ENCODE measurements at places on chromosomes 12 and 14. TPM values are rescaled to one million over a fixed set of nuclear protein-coding genes. Genes with fewer than 3 reads are reported as not detected.

The MIP gene
- polyA plus RNA-seq, result not detected

The KCNA1 gene
- not detected for polyA plus RNA-seq

The GALNT8 gene
- polyA plus RNA-seq, result 0.04 TPM

The CLEC2A gene
- not detected for polyA plus RNA-seq

The GNB3 gene
- not detected for polyA plus RNA-seq

The SYNDIG1L gene
- not detected for polyA plus RNA-seq

The CRIP1 gene
- 2,084 TPM for polyA plus RNA-seq

The TMPRSS12 gene
- not detected for polyA plus RNA-seq

The FERMT2 gene
- polyA plus RNA-seq, result not detected

The ANKS1B gene
- polyA plus RNA-seq, result not detected

The CKB gene
- polyA plus RNA-seq, result 2.7 TPM

The IL23A gene
- polyA plus RNA-seq, result 4.1 TPM

The ASIC1 gene
- polyA plus RNA-seq, result not detected

The BAZ2A gene
- polyA plus RNA-seq, result 21.1 TPM

GRCh38 chr12:8038659-8039114 is 6.2 kb downstream of the FOXJ2 start:
- H3K4me3 ChIP-seq, result peak overlapping the region; percentile 12
- no peak for DNase-seq
- H3K27me3 ChIP-seq, result no peaks in the 10 kb centered on the region
- peaks cover 51% of the 10 kb centered on the region for H3K4me1 ChIP-seq

DNA sequence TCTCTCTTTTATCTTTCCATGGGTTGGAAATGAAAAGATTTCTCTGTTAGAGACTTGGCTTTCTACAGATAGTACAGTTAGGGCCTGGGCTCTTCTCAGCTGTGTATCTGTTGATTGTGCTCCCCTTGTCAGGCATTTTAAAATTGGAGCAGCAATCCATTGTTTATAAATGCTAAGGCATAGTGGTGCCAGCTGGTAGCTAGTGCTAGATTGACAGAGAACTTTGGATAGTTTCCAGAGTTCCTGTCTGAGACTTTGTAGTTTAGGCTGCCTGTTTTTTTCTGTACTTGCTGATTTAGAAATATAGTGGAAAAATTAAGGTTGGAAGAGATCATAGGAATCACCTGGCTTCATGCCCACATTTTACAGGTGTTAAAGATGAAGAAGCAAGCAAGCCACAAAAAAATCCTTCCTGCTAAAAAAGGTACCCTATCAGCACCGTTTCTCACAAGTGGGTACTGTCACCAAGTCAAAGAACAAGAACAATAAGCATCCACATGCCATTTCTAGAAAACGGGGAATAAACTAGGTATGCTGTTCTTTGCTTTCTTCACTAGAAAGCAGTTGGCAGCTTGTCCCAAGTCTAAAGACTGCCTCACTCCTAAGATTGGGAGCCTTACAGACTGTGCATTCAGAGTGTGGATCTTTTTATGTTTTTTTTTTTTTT is 6.2 kb downstream of the TTLL5 start:
- H3K4me3 ChIP-seq, result no peak overlapping the region
- H3K27ac ChIP-seq, result no peak overlapping the region

GRCh38 chr12:70227911-70228310 is 15.3 kb upstream of the CNOT2 start:
- no peaks in the 10 kb centered on the region for H3K4me1 ChIP-seq
- H3K27ac ChIP-seq, result no peak overlapping the region
- H3K4me3 ChIP-seq, result no peak overlapping the region
- H3K36me3 ChIP-seq, result no peaks in the 10 kb centered on the region

GRCh38 chr14:26323869-26324268 is 274.0 kb downstream of the NOVA1 start:
- H3K4me3 ChIP-seq, result no peak overlapping the region
- H3K27ac ChIP-seq, result no peak overlapping the region
- no peaks in the 10 kb centered on the region for H3K4me1 ChIP-seq
- no peak for DNase-seq
- no peaks in the 10 kb centered on the region for H3K27me3 ChIP-seq

- H3K27ac ChIP-seq, result no peak overlapping the region
- H3K4me1 ChIP-seq, result no peaks in the 10 kb centered on the region
- no peak overlapping the region for H3K4me3 ChIP-seq
- H3K36me3 ChIP-seq, result no peaks in the 10 kb centered on the region
- H3K27me3 ChIP-seq, result no peaks in the 10 kb centered on the region
- no peak for DNase-seq
Observed at GRCh38 chr12:97275728-97276590, 186.6 kb upstream of the RMST start.

DNA sequence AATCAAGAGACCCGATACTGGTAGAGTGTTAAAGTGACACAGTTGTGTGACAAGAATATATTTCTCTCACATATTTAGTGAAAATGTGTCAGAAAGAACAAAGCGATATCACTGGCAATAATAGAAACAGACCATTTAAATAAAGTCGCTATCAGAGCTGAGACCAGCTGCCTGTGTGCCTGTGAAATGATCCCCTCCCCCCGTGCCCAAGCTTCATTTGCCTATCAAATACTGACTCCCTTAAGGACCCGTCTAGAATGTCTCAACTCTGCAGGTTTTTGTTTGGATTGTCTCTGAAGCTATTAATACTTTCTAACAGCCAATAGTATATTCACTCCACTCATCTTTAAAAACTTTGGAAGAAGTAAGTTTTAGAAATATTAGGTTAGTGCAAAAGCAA is 98.9 kb downstream of the EGLN3 start:
- H3K4me1 ChIP-seq, result no peaks in the 10 kb centered on the region
- H3K4me3 ChIP-seq, result no peak overlapping the region
- H3K27me3 ChIP-seq, result no peaks in the 10 kb centered on the region
- H3K27ac ChIP-seq, result no peak overlapping the region
- DNase-seq, result no peak

DNA sequence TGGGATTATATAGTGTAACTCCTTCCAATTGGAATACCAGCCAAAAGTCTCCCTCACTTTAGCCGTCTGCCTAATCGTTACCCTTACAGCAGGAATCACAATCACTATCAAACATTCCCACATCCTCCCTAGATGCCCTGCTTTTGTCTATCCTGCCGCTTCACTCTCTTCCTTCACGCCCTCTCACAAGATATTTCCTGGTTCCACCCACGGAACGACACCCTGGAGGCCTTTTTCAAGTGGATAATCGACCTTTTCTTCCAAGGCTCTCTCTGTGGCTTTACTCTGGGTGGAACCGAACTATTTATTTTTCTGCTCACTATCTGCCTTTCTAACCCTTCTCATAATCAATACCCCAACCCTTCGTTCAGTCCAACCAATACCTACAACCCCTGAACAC is 58.9 kb downstream of the MOK start:
- H3K27me3 ChIP-seq, result no peaks in the 10 kb centered on the region
- no peak for DNase-seq
- H3K36me3 ChIP-seq, result no peaks in the 10 kb centered on the region
- no peak overlapping the region for H3K4me3 ChIP-seq

- H3K27me3 ChIP-seq, result no peaks in the 10 kb centered on the region
- peaks cover 31% of the 10 kb centered on the region for H3K4me1 ChIP-seq
- peak; percentile 13 for DNase-seq
- H3K36me3 ChIP-seq, result peaks cover 12% of the 10 kb centered on the region
- H3K4me3 ChIP-seq, result peak overlapping the region; percentile 83
- H3K27ac ChIP-seq, result peak overlapping the region; percentile 87
Observed at GRCh38 chr14:94079891-94080620, 946 bp downstream of the DDX24 start.

- no peaks in the 10 kb centered on the region for H3K27me3 ChIP-seq
- H3K36me3 ChIP-seq, result no peaks in the 10 kb centered on the region
- DNase-seq, result no peak
- H3K4me1 ChIP-seq, result peaks cover 22% of the 10 kb centered on the region
- H3K27ac ChIP-seq, result no peak overlapping the region
Observed at GRCh38 chr14:61498811-61499210, 177.4 kb downstream of the PRKCH start.

DNA sequence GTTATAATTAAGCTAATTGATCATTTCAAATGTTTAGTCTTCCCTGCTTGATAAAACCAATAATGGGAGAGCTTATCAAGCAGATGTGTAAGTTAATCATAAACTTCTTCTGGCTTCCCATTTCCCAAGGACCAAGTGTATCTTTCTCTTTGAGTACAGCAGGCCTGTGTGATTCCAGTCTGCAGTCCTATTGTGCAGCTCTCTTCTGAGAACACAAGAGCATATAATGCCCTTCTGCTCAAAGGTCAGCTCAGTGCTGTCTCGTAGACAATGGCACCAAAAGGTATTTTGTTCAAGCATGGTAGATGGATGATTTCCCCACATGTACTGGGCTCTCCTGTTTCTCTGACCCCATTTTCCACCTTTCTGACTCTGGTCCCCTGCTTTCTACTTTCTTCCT is 101.8 kb upstream of the DYRK2 start:
- no peaks in the 10 kb centered on the region for H3K36me3 ChIP-seq
- no peak overlapping the region for H3K27ac ChIP-seq
- H3K4me3 ChIP-seq, result no peak overlapping the region
- H3K27me3 ChIP-seq, result no peaks in the 10 kb centered on the region
- DNase-seq, result no peak
- H3K4me1 ChIP-seq, result no peaks in the 10 kb centered on the region

DNA sequence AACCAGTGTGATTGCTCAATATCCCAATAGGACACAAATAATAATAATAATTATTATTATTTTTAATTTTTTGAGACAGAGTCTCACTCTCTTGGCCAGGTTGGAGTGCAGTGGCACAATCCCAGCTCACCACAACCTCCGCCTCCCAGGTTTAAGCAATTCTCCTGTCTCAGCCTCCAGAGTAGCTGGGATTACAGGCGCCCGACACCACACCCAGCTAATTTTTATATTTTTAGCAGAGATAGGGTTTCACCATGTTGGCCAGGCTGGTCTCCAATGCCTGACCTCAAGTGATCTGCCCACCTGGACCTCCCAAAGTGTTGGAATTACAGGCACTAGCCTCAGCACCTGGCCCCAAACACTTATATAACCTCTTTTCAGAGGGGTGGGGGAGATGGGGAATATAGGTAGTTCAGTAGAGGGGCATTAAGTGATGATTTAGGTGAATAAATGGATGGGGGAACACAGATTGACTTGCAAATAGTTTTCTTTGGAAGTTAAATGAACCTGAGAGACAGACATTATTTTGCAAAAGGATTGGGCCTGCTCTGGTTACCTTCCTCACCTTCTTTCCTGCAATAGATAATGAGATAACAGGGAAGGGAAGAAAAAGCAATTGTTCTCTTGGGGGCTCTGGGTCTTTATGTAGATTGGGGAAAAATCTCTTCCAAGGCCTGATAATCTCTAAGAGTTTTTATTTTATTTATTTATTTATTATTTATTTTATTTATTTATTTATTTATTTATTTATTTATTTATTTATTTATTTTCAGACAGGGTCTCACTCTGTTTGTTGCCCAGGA is 57.7 kb downstream of the RESF1 start:
- no peaks in the 10 kb centered on the region for H3K36me3 ChIP-seq
- H3K27ac ChIP-seq, result no peak overlapping the region
- no peak overlapping the region for H3K4me3 ChIP-seq
- H3K4me1 ChIP-seq, result no peaks in the 10 kb centered on the region
- H3K27me3 ChIP-seq, result no peaks in the 10 kb centered on the region

GRCh38 chr14:93772263-93772662 is 16.0 kb downstream of the PRIMA1 start:
- no peak overlapping the region for H3K4me3 ChIP-seq
- H3K27ac ChIP-seq, result no peak overlapping the region
- H3K36me3 ChIP-seq, result no peaks in the 10 kb centered on the region
- H3K27me3 ChIP-seq, result no peaks in the 10 kb centered on the region

DNA sequence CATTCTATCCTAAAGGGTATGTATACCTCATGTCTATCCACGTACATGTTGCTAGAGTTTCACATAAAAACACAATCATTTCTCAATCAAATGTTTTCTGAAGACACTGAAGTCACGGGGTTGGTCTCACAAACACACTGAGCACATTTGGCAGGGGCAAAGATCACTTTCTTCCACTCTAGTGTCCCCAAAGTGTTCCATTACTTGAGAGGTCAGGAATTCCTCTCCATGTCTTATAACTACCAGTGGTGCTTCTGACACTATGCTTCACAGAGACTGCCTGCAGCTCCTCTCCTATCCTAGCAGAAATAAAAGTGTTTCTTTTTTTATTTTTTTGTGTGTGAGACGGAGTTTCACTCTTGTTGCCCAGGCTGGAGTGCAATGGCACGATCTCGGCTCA is 19.1 kb downstream of the ZFYVE1 start:
- H3K27me3 ChIP-seq, result no peaks in the 10 kb centered on the region
- peaks cover 46% of the 10 kb centered on the region for H3K36me3 ChIP-seq

- peaks cover 61% of the 10 kb centered on the region for H3K27me3 ChIP-seq
- no peaks in the 10 kb centered on the region for H3K4me1 ChIP-seq
- no peak overlapping the region for H3K27ac ChIP-seq
- H3K4me3 ChIP-seq, result no peak overlapping the region
Observed at GRCh38 chr12:45049912-45050750, 768 bp downstream of the DBX2 start.

GRCh38 chr12:128820723-128821432 is 2.9 kb downstream of the SLC15A4 start:
- H3K27me3 ChIP-seq, result no peaks in the 10 kb centered on the region
- H3K27ac ChIP-seq, result peak overlapping the region; percentile 54
- peaks cover 86% of the 10 kb centered on the region for H3K4me1 ChIP-seq

GRCh38 chr14:38404100-38404541 is 148.2 kb upstream of the CLEC14A start:
- no peak overlapping the region for H3K4me3 ChIP-seq
- H3K36me3 ChIP-seq, result no peaks in the 10 kb centered on the region
- H3K4me1 ChIP-seq, result no peaks in the 10 kb centered on the region

- H3K27me3 ChIP-seq, result no peaks in the 10 kb centered on the region
- peak overlapping the region; percentile 65 for H3K4me3 ChIP-seq
- H3K4me1 ChIP-seq, result peaks cover 99% of the 10 kb centered on the region
Observed at GRCh38 chr12:110694330-110694901, 5.5 kb upstream of the HVCN1 start.

GRCh38 chr14:90062127-90062794 is 467 bp downstream of the KCNK13 start:
- peaks cover 48% of the 10 kb centered on the region for H3K27me3 ChIP-seq
- peak; percentile 18 for DNase-seq
- no peaks in the 10 kb centered on the region for H3K36me3 ChIP-seq
- peak overlapping the region; percentile 43 for H3K4me3 ChIP-seq
- H3K4me1 ChIP-seq, result peaks cover 36% of the 10 kb centered on the region
- peak overlapping the region; percentile 31 for H3K27ac ChIP-seq

- no peak overlapping the region for H3K27ac ChIP-seq
- H3K4me1 ChIP-seq, result peaks cover 11% of the 10 kb centered on the region
- peaks cover 5% of the 10 kb centered on the region for H3K27me3 ChIP-seq
- H3K4me3 ChIP-seq, result no peak overlapping the region
Observed at GRCh38 chr12:7136071-7136470, 5.9 kb downstream of the CLSTN3 start.

DNA sequence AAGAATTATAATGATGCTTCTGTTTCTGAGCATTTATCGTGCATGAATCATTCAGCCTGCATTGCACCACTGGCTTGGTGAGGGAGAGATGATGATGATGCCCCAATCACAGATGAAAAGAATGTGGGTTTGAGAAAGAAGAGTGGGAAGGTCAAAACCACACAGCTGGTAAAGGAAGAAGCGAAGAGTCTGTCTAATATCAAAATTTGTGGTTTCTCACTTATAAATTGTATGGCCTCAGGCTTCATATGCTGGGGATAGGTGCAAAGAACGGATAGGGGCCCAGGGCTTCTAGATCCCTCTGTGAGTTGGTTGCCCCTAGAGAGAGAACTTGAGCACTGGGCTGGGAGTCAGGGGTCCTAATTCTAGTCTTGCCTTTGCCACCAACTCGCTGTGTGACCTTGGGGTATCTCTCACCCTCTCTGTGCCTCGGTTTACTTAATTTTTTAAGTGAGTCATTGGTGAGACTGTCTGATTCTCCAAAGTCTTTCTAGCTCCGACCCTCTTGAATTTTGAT is 2.2 kb downstream of the OASL start:
- DNase-seq, result peak; percentile 75
- H3K27me3 ChIP-seq, result no peaks in the 10 kb centered on the region
- no peaks in the 10 kb centered on the region for H3K36me3 ChIP-seq

Data from CD14-positive monocyte (primary cell).